Uterus (tissue), 4 donors: ENCODE measurements at places on chromosomes 7 and 10. TPM values are rescaled to one million over a fixed set of nuclear protein-coding genes. Genes with fewer than 3 reads are reported as not detected.
A peak's percentile ranks its signal among the peaks of the same experiment; 100 is the strongest.

DNA sequence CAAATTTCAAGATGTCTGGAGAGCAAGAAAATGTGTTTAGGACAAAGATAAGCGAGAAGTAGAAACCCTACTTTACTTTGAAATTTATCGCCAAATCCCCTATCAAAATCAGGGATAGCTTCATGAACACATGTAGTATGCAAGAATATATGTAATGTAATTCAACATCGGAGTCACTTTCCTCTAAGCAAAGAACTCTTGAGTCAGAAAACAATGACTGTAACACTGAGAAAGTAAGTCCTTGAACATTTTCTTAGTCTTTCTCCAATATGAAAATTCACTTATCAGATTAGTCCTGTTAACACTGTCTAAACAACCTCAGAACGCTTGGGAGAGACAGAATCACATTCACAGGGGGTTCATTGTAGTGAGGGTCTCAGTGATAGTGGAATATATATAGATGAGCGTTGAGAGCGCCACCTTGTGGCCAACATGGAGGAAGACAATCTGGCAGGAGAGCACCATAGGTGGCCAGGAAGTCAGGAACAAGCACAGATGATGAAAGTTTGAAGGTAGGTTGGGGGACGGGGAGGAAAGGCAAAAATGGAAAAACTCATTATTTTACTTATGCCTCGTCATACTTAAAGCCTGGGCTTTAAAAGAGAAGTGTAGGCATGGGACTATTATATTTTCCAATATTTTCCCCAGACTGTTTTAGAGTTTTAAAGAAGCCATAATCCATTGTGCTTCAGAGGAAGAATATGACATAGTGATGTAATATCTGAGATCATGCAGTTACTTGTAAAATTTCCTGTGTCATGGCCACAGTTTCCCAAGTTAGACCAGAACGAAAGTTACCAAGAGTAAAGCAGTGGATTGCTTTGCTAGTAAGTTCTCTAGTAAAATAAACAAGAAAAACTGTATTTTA lies 115.5 kb upstream of the GNAI1 start:
- no peaks in the 10 kb centered on the region for H3K36me3 ChIP-seq
- H3K4me1 ChIP-seq = no peaks in the 10 kb centered on the region
- H3K4me3 ChIP-seq = no peak overlapping the region
- no peak for DNase-seq
- no peaks in the 10 kb centered on the region for H3K27me3 ChIP-seq
- H3K27ac ChIP-seq = no peak overlapping the region

DNA sequence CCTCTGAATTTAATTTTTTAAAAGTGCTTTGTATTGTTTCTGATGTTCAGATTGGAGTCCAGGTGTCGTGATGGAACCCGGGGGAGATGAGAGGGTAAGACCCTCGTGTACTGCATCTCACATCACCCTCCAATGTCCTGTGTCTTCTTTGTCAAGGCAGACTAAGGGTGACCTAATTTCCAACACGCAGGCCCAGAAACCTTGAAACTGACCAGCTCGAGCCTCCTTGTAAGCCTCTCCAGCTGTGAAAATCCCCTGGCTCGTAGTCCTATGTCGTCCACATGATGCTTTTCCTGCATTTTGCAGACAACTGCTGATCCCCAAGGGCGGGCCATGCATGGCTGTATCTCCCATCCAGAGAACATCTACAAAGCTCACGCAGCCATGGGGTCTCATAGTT lies 220.2 kb downstream of the ARHGAP12 start:
- H3K4me1 ChIP-seq = peaks cover 12% of the 10 kb centered on the region
- peak overlapping the region; percentile 81 for H3K27ac ChIP-seq
- no peaks in the 10 kb centered on the region for H3K27me3 ChIP-seq
- H3K4me3 ChIP-seq = no peak overlapping the region

GRCh38 chr7:26900251-26900650 lies 35.9 kb upstream of the SKAP2 start:
- H3K27me3 ChIP-seq = no peaks in the 10 kb centered on the region
- H3K27ac ChIP-seq = no peak overlapping the region
- no peaks in the 10 kb centered on the region for H3K4me1 ChIP-seq
- H3K36me3 ChIP-seq = no peaks in the 10 kb centered on the region
- H3K4me3 ChIP-seq = no peak overlapping the region
- DNase-seq = no peak

The DBF4 gene
- 10.2 TPM for total RNA-seq

DNA sequence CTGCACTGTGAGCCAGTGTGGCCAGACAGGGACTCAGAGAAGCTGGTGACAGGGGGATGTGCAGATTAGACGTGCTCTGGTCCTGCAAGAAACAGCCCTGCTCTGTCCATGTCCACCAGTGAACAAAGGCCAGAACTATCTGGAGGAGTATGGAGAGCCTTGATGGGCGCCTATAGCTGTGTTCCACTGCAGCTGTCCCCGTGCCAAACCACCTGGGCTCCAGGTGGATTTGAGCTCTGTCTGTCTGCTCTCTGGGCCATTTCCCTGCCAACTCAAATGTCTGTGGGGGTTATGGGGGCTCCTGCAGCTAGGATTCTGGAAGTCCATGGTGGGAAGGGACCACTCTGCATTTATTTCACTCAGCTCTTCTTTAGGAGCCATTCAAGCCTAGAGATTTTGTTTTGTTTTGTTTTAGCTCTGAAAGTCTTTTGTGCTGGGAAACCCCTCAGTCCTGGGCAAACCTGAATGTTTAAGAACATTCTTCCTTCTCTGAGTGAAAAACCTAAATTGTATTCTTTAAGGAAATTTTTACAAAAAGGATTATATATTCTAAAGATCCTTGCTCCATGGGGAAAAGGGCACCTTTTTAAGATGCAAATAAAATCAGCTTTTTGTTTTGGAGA lies 1039.5 kb upstream of the SORCS1 start:
- H3K36me3 ChIP-seq = no peaks in the 10 kb centered on the region
- H3K27me3 ChIP-seq = no peaks in the 10 kb centered on the region
- no peak overlapping the region for H3K27ac ChIP-seq
- no peak for DNase-seq
- H3K4me1 ChIP-seq = no peaks in the 10 kb centered on the region

The GPR15LG gene
- total RNA-seq = not detected
